Activated CD4-positive, alpha-beta T cell treated with anti-CD3 and anti-CD28 coated beads, Interleukin-2, amount 50 U/mL, for 48 hours (primary cell): ENCODE measurements at places on chromosomes 1 and 21.

DNA sequence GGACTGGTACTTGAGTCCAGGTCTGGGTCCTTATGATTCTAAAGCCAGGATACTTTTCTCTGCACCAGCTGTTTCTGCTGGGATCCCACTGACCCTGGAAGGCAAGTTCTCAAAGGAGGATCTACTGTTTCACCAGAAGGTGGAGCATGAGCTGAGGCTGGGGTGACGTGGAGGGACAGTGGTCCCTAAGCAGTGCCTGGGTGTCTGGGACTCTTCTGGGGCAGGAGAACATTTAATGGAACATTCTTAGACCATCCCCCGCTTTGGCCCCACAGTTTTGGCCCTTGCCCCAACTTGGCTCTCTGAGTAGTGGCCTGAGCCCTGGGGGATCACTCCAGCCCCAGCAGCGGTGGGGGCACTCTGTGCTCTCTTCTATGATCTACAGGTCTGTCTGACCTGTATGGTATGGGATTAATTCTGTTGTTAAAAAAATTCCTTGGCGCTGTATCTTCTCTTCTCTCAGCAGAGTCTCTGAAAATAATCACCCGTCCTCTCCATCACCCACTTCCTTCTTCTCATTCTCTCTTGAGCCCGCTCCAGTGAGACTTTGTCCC is 60.3 kb upstream of the CSF3R start:
- DNase-seq: no peak

- no peak for DNase-seq
Observed at GRCh38 chr1:42886800-42887199, 40.4 kb downstream of the ZNF691 start.

DNA sequence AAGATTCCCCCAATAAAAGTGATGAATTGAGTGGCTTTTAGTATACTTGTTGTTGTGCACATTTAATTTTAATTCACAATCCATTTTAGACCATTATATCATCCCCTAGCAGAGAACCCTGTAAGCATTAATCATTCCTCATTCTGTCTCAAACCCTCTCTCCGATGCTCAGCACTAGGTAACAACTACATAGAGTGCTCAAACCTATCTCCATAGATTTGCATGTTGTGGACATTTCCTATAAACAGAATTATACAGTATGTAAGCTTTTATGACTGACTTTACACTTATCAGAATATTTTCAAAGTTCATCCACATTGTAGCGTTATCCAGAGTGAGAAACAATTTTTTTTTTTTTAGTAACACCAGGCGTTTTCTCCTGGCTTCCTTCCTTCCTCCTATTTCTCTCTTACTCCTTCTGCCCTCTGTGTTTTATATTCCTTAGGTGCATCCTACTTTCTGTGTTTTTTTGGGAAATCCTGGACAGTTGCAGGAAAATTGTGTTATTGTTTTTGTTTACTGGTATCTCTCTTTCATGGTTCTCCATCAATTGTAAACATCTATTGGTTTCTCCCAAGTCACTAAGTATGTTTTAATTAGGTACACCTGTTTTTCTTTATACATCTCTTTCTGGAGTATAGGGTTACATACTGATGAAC is 1528.0 kb upstream of the TPTE start:
- no peak for DNase-seq

GRCh38 chr1:156025876-156026275 is 5.1 kb upstream of the SSR2 start:
- peak; percentile 44 for DNase-seq

DNA sequence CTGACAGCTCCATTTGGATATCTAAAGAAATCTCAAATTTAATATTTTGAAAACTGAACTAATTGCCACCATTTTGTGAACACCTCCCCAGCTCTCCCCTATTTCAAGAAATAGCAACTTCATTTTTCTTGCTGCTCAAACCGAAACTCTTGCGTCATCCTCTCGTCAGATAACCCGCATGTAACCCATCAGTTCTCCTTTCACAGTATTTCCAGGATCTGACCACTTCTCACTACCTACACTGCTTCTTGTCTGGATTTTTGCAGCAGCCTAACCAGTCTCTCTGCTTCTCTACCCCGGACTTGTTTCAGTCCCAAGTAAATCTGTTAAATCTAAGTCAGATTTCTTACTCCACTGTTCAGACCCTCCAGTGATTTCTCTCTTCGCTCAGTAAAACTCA is 75.6 kb downstream of the MTR start:
- no peak for DNase-seq

DNA sequence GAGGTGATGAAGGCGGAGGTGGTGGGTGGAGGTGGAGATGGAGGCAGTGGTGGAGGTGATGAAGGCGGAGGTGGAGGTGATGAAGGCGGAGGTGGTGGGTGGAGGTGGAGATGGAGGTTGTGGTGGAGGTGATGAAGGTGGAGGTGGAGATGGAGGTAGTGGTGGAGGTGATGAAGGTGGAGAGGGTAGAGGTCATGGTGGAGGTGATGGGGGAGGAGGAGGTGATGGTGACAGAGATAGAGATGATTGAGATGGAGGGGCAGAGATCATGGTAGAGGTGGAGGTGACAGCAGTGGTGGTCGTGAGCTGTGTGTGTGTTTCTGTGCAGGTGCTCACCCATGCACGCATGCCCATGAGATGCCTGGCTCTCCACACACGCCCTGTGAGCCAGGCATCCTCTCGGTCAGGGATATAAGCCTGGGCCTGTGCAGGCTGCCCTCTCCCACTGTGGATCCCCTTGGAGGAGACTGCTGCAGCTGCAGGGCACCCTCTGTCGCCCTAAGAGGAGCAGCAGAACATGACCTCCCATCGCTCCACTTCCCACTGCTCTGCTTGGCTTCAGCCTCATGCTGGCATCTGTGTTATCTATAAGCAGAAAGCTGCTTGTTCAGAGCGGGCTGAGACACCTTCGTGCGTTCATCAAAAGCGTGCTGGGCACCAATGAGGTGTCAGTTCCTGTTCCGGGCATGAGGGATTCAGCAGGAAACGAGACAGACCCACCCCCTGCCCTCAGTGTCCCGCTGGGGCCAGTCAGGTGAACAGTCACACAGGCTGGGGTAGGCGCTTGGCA is 20.5 kb upstream of the NPHP4 start:
- DNase-seq: no peak

DNA sequence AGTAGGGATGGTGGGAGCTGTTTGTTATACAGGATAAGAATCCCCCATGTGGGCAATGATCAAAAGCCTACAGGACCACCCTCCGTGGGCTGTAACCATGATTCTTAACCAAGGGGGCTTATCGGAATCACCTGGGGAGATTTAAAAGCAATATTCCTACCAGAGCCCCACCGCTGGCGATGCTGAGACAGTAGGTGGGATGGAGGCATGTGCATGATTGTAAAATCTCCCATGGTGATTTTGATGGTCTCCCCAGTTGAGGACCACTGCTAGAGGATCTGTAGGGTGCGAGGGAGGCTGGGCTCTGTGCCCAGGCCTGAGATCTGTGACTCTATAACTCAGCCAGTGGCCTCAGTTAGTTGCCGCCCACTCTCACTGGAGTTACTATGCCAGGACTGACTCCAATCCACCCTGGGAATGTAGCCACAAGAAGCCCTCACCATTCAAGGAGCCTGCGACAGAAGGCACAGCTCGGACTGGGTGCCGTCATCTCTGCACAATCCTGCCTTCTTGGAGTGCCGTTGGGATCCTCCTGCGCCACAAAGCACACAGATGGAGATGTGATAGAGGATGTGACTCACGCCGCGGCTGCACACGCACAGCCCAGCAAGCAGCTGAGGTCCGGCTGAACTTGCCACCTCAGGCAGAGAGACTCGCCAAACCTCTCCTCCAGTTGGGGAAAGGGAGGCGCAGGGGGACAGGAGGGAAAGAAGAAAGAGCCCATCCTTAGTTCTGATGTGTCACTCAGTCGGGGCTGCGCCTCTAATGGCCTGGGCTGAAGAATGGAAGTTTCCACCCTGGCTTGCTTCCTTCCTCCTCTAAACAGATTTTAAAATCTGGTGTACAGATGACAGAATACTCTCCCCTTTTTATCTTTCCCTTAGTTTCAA is 26.5 kb downstream of the AKNAD1 start:
- no peak for DNase-seq

- DNase-seq: no peak
Observed at GRCh38 chr1:115757326-115757725, 11.2 kb downstream of the CASQ2 start.

- DNase-seq: no peak
Observed at GRCh38 chr1:168433238-168433637, 110.6 kb downstream of the XCL2 start.

- DNase-seq: no peak
Observed at GRCh38 chr1:65362545-65362944, 53.2 kb downstream of the DNAJC6 start.

DNA sequence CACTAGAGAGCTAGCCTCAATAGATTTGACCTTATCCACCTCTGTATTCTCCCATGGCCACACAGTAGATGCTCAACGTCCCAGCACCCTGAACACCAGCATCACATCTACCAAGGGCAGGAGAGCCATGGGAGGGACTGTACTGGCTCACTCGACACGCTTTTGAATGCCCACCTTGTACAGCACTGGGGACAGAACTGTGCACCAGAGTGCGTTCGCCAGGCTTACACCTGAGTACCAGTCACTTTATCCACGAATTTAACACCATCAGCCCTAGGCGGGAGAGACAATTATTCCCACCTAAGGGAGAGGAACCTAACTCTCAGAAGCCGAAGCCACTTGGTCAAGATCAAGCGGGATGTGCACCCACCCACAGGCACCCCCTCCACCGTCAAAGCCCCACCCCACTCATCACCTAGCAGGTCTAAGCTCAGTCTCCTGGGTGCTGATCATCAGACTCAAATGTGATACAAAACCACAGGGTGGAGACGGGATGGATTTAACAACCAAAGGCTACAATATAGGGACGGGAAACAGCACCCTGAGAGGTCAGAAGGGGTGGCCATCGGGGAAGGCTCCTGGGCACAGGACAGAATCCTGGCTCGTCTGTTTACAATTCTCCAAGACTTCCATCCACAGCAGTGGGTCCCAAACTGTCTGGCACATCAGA is 110.5 kb downstream of the GLIS1 start:
- DNase-seq: no peak
